ENCODE measurements at places on chromosomes 3 and 15.

DNA sequence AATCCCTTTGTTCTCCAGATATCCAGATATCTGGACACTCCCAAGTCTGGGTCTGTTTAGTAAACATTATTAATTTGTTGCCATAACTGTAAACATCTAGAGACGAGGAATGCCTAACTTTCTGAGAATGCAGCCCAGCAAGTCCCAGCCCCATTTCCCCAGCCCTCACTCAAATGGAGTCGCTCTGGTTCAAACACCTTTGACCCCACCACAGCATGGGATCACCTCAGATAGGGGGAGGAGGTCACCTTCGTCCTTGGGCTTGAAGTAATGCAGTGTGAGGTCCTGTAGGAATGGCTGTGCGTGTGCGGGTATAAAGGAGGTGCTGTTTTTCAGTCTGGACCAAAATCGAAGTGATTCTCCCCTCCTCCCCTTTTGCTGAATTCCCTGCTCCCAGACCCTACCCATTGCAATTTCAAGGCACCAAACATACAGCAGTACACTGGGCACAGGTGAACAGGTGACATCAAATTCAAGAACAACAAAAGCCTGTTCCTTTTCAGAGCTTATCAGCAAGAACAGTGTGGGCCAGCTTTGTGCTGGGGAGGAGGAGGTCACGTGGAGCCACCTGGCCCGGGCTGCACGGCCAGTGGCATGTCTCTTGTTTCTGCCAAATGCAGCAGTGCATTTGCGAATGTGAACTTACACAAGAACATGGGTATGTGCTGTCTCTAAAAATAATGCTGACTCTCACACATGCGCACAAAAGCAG lies 57.5 kb upstream of the TRPM1 start:
- DNase-seq = no peak

DNA sequence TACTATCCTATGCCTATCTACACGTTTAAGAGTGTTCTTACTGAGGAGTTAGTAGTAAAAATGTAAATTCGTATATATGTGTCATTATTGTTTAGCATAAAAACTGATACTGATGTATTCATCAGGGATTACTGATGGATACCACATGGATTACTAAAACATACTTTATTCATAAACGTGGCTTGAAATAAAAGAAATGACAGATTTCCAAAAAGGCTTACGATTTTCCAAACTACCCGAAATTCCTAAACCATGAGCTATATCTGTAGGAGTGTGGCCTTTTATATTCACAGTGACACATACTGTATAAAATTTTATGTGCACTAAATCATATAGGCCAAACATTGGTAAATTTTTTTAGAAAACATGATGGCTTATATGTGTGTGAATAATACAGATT lies 6.9 kb downstream of the TSC22D2 start:
- no peak for DNase-seq

- no peak for DNase-seq
Measured at GRCh38 chr3:171494457-171495109, 34.4 kb upstream of the TNIK start.

DNA sequence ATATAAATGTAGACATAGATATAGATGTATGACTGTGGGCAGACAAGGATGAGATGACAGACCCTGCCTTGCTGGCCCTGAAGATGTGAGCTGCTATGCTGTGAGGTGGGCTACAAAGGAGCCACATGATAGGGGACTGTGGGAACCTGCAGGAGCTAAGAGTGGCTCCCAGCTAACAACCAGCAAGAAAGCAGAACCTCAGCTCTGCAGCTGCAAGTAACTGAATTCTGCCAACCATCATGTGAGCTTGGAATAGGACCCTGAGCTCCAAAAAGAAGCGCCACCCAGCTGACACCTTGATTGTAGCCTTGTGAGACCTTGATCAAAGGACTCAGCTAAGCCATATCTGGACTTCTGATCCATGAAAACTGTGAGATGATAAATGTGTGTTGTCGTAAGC lies 123.3 kb upstream of the GRM7 start:
- DNase-seq = no peak

DNA sequence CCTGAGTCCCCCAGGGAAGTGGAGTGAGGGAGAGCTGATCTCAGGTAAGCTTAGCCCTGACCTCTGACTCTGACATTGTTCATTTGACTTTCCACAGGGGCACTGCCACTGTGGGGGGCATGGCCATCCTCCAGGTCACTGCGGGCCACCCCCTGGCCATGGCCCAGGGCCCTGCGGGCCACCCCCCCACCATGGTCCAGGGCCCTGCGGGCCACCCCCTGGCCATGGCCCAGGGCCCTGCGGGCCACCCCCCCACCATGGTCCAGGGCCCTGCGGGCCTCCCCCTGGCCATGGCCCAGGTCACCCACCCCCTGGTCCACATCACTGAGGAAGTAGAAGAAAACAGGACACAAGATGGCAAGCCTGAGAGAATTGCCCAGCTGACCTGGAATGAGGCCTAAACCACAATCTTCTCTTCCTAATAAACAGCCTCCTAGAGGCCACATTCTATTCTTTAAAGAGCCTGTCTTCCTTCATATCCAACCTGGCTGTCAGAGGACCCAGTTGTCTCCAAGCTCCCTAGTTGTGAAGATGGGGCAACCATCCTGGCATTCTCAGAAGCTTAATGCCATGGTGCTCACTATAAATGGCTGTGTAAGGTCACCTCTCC lies 1.9 kb upstream of the DISP2 start:
- no peak for DNase-seq

GRCh38 chr3:147368561-147369221 lies 37.7 kb downstream of the ZIC4 start:
- DNase-seq = no peak

Data from stimulated activated CD8-positive, alpha-beta memory T cell treated with anti-CD3 and anti-CD28 coated beads, Interleukin-7, amount 100 ng/mL, for 24 hours (primary cell).